ENCODE measurements at places on chromosomes 1 and 21.

DNA sequence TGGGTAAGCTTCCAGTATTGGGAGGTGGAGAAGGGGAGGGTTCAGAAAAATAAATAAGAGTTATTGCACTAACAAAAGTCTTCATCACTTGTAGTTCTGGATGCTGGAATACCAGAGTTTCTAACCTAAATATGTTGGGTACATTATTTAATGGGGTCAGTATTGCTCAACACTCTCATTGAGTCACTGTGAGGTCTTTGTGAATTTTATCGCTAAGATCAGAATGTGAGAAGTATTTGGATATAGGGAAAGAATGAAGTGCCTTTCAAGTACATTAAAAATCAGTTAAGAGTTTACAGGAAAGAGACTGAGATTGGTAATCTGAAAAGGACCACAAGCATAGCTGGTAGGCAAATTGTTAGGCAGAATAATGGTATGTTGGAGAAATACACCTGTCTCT lies 8.8 kb downstream of the SNRPE start:
- DNase-seq, result no peak

- no peak for DNase-seq
Observed at GRCh38 chr1:221268295-221268694, 389.1 kb downstream of the HLX start.

- DNase-seq, result no peak
Observed at GRCh38 chr1:88194542-88194941, 489.5 kb upstream of the PKN2 start.

- no peak for DNase-seq
Observed at GRCh38 chr21:40115775-40116174, 248.5 kb downstream of the PCP4 start.

DNA sequence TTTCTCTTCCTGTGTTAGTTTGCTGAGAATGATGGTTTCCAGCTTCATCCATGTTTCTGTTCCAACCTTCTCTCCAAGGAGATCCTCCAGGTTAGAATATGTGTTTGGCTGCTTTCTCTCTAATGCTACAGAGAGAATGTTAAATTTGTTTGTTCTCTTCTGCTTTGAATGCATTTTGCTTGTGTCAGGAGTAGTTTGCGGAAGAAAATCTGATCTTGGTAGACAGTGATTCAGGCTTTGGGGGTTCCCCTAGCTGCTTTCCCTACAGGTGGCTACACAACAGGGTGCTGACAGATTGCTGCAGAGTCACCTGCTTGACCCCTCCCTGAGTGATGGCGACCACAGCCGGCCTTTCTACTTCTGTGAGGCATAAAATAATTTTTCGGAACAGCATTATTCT lies 41.8 kb downstream of the MACO1 start:
- no peak for DNase-seq

DNA sequence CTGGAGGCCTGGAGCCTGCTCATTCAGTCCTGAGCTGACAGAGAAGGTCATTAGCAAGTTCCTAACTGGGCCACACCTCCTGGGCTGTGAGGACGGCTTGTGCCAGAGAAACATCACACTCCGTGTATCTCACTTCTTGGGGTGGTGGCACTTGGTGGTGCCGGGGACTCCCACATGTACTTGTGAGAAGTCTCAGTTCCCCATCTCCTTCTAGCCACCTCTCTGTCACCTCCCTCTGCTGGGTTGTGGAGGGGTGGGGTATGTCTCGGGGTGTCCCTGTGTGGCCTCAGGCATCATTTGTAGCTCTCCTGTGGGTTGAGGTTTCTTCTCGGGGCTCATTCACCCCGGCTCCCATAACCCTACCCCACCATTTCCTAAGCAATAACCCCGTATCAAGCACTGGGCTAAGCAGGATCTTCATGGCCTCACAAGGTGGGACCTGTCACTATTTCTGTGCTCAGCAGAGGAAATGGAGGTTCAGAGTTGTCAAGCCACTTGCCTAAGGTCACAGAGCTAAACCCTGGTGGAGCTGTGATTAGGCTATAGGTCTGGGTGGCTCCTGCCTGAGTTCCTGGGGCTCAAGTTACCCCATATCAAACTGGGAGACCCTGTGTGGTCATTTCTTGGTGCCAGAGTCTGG lies 62.5 kb downstream of the UBIAD1 start:
- DNase-seq, result no peak

- no peak for DNase-seq
Observed at GRCh38 chr1:8902765-8903164, 24.3 kb upstream of the ENO1 start.

GRCh38 chr1:152442301-152442700 lies 28.2 kb upstream of the CRNN start:
- no peak for DNase-seq

- DNase-seq, result no peak
Observed at GRCh38 chr1:233884461-233885151, 19.9 kb upstream of the SLC35F3 start.

GRCh38 chr21:46243960-46244361 lies 15.4 kb upstream of the LSS start:
- DNase-seq, result no peak

- DNase-seq, result no peak
Observed at GRCh38 chr1:55987491-55988249, 591.7 kb downstream of the PLPP3 start.

DNA sequence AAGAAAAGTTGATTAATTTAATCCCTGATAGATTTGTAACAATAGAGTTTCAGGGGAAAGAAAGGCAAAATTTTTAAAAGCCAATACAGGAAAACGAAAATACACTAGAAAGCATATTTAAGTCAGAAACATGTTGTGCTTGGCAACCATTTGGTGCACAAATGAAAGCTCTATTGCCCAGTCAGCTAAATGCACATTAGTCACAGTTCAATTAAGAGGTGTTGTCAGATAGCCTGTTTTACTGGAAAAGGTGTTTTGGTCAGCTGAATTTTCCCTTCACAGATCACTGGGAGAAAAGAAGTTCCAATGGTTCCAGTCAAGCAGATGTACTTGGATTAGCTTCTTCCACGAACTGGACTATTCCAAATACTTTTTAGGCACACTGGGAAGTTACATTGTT lies 25.4 kb downstream of the RGS4 start:
- DNase-seq, result no peak

- no peak for DNase-seq
Observed at GRCh38 chr21:40622531-40622930, 224.4 kb downstream of the DSCAM start.

DNA sequence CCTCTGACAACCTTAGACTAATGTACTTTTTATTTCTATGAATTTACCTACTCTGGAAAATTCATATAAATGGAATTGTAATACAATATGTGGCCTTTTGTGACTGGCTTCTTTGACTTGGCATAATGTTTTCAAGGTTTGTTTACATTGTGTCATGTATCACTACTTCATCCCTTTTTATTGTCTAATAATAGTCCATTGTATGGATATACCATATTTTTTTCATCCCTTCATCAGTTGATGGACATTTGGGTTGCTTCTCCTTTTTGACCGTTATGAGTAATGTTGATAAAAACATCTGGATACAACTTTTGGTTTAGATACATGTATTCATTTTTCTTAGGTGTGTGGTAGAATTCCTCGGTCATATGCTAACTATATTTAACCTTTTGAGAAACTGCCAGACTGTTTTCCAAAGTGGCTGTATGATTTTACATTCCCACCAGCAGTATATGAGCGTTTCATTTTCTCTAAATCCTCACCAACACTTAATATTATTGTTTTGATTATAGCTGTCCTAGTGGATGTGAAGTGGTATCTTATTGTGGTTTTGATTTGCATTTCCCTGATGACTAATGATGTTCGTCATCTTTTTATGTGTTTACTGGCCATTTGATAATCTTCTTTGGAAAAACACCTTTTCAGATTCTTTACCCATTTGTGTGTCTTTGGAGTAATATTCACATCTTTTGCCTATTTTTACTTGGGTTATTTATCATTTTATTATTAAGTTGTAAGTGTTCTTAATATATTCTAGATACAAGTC lies 3.5 kb downstream of the RO60 start:
- DNase-seq, result no peak

DNA sequence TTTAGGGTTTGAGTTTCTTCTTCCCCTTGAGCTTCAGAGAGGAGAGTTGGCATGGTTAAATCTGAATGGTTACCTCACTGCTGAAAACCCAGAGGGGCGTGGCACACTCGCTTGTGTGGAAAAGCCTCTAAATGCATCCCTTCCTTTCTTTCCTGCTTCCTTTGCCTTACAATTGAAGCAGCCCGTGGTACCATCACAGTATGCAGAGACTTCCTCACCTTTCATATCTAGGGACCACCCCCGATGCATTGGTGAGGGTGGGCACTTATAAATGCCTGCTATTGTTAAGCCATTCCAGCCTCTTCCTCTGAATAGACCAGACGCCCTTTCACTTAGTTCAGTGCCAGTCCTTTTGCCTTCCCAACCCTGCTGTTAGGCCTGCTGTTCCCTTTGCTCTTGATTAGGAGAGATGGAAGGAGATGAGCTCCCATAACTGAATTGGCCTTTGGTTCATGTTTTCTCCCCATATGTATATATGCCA lies 21.9 kb upstream of the LAX1 start:
- no peak for DNase-seq

DNA sequence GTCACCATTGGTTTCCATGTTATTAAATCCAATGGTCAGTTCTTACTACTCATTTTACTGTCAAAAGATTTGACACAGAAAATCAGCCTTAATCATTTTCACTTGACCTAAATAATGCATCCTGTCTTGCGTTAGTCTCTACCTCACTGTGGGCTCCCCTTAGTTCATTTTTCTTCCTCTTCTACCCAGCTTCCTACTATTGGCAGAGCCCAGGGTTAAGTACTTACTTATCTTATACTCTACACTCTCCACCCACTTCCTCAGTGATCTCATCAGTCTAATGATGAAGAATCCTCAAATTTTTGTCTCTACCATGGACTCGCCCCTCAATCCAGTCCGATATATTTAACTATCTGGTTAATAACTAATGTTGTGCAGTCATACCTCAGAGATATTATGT lies 735.9 kb downstream of the KCNT2 start:
- DNase-seq, result no peak

- DNase-seq, result no peak
Observed at GRCh38 chr1:59150577-59151386, 146.1 kb upstream of the FGGY start.

- no peak for DNase-seq
Observed at GRCh38 chr1:192849011-192849410, 40.2 kb downstream of the RGS2 start.

GRCh38 chr1:173798078-173798477 lies 26.4 kb upstream of the DARS2 start:
- DNase-seq, result no peak

- no peak for DNase-seq
Observed at GRCh38 chr1:86537928-86538695, 8.8 kb upstream of the CLCA4 start.

- DNase-seq, result no peak
Observed at GRCh38 chr1:161300478-161300877, 9.3 kb downstream of the MPZ start.
